ENCODE measurements at places on chromosomes 5 and 9. TPM values are rescaled to one million over a fixed set of nuclear protein-coding genes. Genes with fewer than 3 reads are reported as not detected.

- no peaks in the 10 kb centered on the region for H3K27me3 ChIP-seq
- DNase-seq, result no peak
- H3K4me3 ChIP-seq, result no peak overlapping the region
- H3K27ac ChIP-seq, result no peak overlapping the region
- H3K4me1 ChIP-seq, result peaks cover 23% of the 10 kb centered on the region
These were observed 279.4 kb downstream of the FBXL17 start for GRCh38 chr5:108102463-108102862.

DNA sequence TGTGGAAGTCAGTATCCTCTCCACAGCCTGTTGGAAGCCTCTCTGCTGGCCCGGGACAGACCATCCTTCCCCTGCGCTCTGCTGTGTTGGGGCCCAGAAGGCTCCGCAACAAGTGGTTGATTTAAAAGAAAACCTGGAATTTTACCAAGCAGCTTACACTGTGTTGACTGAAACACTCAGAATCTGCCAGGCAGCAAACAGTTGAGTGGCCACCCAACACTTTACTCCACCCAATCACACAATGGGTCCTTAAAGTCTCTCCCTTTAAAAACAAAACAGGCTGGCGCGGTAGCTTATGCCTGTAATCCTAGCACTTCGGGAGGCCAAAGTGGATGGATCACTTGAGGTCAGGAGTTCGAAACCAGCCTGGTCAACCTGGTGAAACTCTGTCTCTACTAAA is 28.0 kb upstream of the DMRT3 start:
- DNase-seq, result no peak
- no peak overlapping the region for H3K4me3 ChIP-seq
- no peaks in the 10 kb centered on the region for H3K36me3 ChIP-seq
- H3K27ac ChIP-seq, result no peak overlapping the region
- H3K4me1 ChIP-seq, result no peaks in the 10 kb centered on the region

GRCh38 chr9:68739621-68740174 is 34.7 kb downstream of the PIP5K1B start:
- no peaks in the 10 kb centered on the region for H3K27me3 ChIP-seq
- no peak overlapping the region for H3K4me3 ChIP-seq
- DNase-seq, result no peak
- H3K27ac ChIP-seq, result peak overlapping the region; percentile 75

DNA sequence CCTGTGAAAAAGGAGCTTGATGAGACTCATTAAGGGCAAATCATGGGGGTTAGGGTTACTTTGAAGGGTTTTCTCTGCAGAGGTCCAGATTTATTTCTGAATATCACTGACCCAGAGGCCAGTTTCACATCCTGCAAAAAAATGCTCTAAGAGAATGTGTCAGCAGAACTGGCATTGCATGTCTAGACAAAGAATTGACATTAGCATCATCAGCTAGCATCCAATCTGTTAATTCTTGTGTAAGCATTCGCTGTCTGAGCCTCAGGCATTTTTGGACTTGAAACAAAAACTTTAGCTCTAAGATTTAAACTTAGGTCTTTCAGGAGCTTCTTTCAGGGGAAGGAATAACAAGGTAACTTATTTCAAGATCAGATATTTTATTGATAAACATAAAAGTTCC is 187.9 kb upstream of the ELL2 start:
- DNase-seq, result no peak
- no peak overlapping the region for H3K27ac ChIP-seq
- no peaks in the 10 kb centered on the region for H3K36me3 ChIP-seq

GRCh38 chr5:7589800-7590199 is 193.9 kb downstream of the ADCY2 start:
- H3K27ac ChIP-seq, result no peak overlapping the region
- no peaks in the 10 kb centered on the region for H3K27me3 ChIP-seq
- no peak for DNase-seq
- no peaks in the 10 kb centered on the region for H3K4me1 ChIP-seq
- H3K36me3 ChIP-seq, result no peaks in the 10 kb centered on the region

DNA sequence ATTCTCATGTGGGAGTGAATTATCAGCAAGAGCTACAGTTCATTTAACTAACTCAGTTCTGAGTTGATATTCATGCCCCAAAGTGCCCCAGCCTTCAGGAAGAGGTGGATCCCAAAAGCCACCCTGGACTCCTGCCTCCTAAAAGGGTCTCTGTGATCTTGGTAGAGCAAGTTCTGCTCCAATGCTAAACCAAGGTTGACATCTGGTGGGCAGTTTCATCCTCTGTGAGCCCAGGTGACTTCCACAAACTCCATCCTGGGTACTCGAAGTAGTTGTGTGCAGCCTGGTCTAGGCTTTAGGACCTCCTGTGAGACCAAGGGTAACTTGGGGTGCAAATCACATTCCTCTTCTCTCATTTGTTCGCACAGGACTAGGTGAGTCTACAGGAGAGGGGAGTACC is 816.8 kb downstream of the MTRR start:
- no peak overlapping the region for H3K27ac ChIP-seq
- no peaks in the 10 kb centered on the region for H3K36me3 ChIP-seq
- H3K4me3 ChIP-seq, result no peak overlapping the region
- H3K4me1 ChIP-seq, result no peaks in the 10 kb centered on the region
- no peak for DNase-seq

GRCh38 chr5:80192507-80193241 is 63.2 kb downstream of the SERINC5 start:
- H3K27me3 ChIP-seq, result no peaks in the 10 kb centered on the region
- no peak overlapping the region for H3K4me3 ChIP-seq
- no peak for DNase-seq
- no peaks in the 10 kb centered on the region for H3K36me3 ChIP-seq
- peak overlapping the region; percentile 72 for H3K27ac ChIP-seq
- H3K4me1 ChIP-seq, result peaks cover 71% of the 10 kb centered on the region

GRCh38 chr5:1291611-1292080 is 3.2 kb downstream of the TERT start:
- peaks cover 3% of the 10 kb centered on the region for H3K4me1 ChIP-seq
- no peaks in the 10 kb centered on the region for H3K36me3 ChIP-seq
- peaks cover 52% of the 10 kb centered on the region for H3K27me3 ChIP-seq
- no peak for DNase-seq
- no peak overlapping the region for H3K27ac ChIP-seq

DNA sequence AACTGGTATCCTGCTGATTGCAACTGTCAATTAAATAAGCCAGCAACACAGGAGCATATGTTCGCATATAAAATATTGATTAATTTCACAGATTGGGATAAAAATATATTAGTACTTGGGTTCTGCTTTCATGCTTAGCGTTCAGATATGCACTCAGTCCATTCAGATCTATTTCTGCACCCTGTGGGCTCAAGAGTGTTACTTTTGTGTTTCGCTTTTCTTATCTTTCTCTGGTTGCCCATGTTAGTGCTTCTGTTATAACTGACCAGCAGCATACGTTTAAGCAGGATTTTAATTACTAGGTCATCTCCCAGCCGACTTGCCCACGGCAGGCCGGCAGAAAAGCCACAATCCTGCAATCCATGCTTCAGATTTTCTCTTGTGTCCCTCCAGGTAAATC is 289.1 kb downstream of the EBF1 start:
- H3K27me3 ChIP-seq, result no peaks in the 10 kb centered on the region
- peaks cover 29% of the 10 kb centered on the region for H3K4me1 ChIP-seq
- no peak for DNase-seq
- no peak overlapping the region for H3K27ac ChIP-seq
- H3K36me3 ChIP-seq, result no peaks in the 10 kb centered on the region

DNA sequence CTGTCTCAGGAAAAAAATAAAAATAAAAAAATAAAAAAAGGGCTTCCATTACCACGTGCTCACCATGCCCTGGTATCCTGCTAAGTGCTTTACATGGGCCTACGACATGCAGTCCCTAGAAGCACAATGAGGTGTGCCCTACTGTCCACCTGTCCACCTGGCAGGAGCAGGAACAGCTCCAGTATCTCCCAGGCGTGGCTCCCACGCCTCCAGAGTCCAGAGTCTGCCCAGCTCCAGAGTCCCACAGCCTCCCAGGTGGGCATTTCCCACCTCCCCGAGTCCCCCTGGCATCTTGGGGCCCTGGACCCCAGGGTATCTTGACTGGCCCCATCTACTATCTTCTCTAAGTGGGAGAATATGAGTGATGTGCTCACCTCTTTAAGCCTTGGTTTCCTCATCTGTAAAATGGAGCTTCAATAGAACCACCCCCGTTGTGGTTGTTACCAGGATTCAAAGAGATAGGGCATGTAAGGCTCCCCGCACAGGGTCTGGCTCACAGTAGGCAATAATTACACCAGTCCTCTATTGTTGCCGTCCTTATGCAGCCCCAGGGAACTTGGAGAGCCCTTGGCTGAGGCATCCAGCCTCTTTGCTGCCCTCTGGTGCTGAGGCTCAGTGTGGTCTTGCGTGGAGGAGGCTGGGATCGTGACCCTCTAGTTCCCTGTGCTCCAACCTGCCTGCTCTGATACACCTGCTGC is 8.9 kb downstream of the CXCL14 start:
- no peak overlapping the region for H3K27ac ChIP-seq
- no peak for DNase-seq
- H3K36me3 ChIP-seq, result no peaks in the 10 kb centered on the region
- peaks cover 50% of the 10 kb centered on the region for H3K27me3 ChIP-seq

DNA sequence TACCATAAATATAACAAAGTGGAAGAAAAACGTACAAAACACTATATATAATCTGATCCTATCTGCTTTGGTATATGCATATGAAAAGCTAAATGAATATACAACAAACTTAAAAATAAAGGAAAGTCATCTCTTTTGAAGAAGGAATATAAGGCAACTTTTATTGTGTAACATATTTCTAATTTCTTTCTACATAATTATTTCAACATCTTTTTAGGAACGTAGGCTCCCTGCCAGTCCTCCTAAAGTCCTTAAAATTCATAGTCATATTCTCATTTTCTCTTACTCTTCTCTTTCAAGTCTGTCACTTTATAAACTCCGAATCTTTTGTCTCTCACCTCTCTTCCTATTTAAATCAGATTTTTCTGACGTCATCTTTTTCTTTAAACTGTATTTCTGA is 9.6 kb downstream of the DEPDC1B start:
- no peaks in the 10 kb centered on the region for H3K36me3 ChIP-seq
- H3K27me3 ChIP-seq, result no peaks in the 10 kb centered on the region
- no peaks in the 10 kb centered on the region for H3K4me1 ChIP-seq

DNA sequence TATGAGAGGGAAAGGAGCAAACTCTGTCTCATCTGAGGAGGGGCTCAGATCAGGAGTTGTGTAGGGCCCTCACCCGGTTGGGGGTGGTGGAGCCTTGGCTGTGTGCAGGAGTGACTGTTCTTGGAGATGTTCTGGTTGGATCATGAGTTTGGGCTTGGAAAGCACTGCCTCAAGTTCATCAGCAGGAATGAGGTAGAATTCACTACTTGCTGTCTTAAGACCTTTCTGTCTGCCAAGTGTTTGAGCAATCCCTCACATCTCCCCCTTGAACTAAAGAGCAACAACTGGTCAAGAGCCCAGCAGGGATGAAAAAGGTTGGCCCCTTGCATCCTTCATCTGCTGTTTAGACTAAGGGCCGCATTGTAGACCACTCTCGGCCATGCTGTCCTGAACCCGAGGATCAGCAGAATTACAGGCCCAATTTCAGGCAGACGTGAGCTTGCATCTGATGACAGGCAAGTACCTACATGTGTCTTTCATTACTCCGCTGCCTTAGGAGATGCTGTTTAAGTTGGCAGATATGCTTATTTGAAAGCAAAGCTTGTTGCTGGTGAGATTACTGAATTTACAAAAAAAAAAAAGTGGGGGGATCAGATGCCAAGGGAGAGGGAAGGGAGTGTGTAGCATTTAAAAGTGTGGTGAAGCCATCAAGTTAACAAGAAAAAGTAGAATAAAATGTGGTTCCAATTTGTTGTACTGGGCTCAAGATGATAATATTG is 36.4 kb downstream of the PIK3R1 start:
- peak; percentile 21 for DNase-seq

- no peaks in the 10 kb centered on the region for H3K27me3 ChIP-seq
- no peak overlapping the region for H3K4me3 ChIP-seq
- H3K4me1 ChIP-seq, result no peaks in the 10 kb centered on the region
These were observed 15.2 kb downstream of the VCP start for GRCh38 chr9:35057271-35057620.

GRCh38 chr9:90808398-90808797 is 6.8 kb downstream of the SYK start:
- H3K27me3 ChIP-seq, result no peaks in the 10 kb centered on the region
- H3K36me3 ChIP-seq, result peaks cover 4% of the 10 kb centered on the region
- H3K27ac ChIP-seq, result no peak overlapping the region
- H3K4me3 ChIP-seq, result no peak overlapping the region

DNA sequence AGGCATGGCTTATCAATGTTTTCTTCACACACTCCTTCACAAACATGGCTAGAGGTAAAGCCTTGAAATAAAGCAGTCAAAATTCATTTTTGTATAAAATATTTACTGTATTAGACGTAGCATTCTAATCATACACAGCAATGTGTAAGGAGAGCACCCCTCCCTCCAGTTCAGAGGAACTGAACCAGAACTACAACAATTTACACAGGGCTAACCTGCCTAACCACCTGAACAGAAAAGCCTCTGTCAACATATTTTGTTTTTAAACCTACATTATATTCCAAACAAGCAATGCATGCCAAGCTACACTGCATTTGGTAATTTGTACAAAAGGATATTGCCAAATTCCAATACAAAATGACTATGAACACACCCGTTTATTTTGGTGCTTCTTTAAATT is 41.6 kb downstream of the MLLT3 start:
- no peaks in the 10 kb centered on the region for H3K36me3 ChIP-seq
- DNase-seq, result no peak
- H3K4me1 ChIP-seq, result no peaks in the 10 kb centered on the region

GRCh38 chr5:76413746-76414145 is 10.7 kb downstream of the IQGAP2 start:
- peaks cover 6% of the 10 kb centered on the region for H3K27me3 ChIP-seq
- no peak for DNase-seq
- no peaks in the 10 kb centered on the region for H3K4me1 ChIP-seq
- no peaks in the 10 kb centered on the region for H3K36me3 ChIP-seq
- no peak overlapping the region for H3K27ac ChIP-seq

- peaks cover 37% of the 10 kb centered on the region for H3K27me3 ChIP-seq
- H3K27ac ChIP-seq, result peak overlapping the region; percentile 76
- no peaks in the 10 kb centered on the region for H3K36me3 ChIP-seq
- peak overlapping the region; percentile 49 for H3K4me3 ChIP-seq
- no peak for DNase-seq
These were observed 1.1 kb downstream of the MAMDC2 start for GRCh38 chr9:70044490-70045307.

GRCh38 chr5:143428738-143429420 is 25.4 kb upstream of the NR3C1 start:
- H3K4me3 ChIP-seq, result no peak overlapping the region
- no peaks in the 10 kb centered on the region for H3K36me3 ChIP-seq
- no peaks in the 10 kb centered on the region for H3K27me3 ChIP-seq
- H3K4me1 ChIP-seq, result peaks cover 2% of the 10 kb centered on the region
- DNase-seq, result no peak

- H3K4me1 ChIP-seq, result no peaks in the 10 kb centered on the region
- no peak for DNase-seq
- H3K36me3 ChIP-seq, result no peaks in the 10 kb centered on the region
- H3K27me3 ChIP-seq, result peaks cover 6% of the 10 kb centered on the region
These were observed 280.1 kb downstream of the HSPA4 start for GRCh38 chr5:133331941-133332340.

- DNase-seq, result no peak
- H3K4me3 ChIP-seq, result no peak overlapping the region
- no peaks in the 10 kb centered on the region for H3K27me3 ChIP-seq
- H3K27ac ChIP-seq, result no peak overlapping the region
- no peaks in the 10 kb centered on the region for H3K36me3 ChIP-seq
These were observed 27.5 kb upstream of the EFNA5 start for GRCh38 chr5:107698286-107698685.

PAPPA gene
- 1.9 TPM for total RNA-seq

COL23A1 gene
- 22.1 TPM for total RNA-seq

ATOX1 gene
- 69.8 TPM for total RNA-seq

SARDH gene
- total RNA-seq, result 0.78 TPM

STPG3 gene
- total RNA-seq, result not detected

PLAC8L1 gene
- 0.98 TPM for total RNA-seq

AGXT2 gene
- total RNA-seq, result not detected

RLN2 gene
- total RNA-seq, result not detected

C5orf22 gene
- total RNA-seq, result 22.8 TPM

CAST gene
- total RNA-seq, result 783 TPM

TLR4 gene
- total RNA-seq, result 6.7 TPM

DDX31 gene
- 4.4 TPM for total RNA-seq

Measured in heart right ventricle (tissue), 16 donors.